Fibroblast of lung (primary cell): ENCODE measurements at places on chromosomes 12 and 14.

DNA sequence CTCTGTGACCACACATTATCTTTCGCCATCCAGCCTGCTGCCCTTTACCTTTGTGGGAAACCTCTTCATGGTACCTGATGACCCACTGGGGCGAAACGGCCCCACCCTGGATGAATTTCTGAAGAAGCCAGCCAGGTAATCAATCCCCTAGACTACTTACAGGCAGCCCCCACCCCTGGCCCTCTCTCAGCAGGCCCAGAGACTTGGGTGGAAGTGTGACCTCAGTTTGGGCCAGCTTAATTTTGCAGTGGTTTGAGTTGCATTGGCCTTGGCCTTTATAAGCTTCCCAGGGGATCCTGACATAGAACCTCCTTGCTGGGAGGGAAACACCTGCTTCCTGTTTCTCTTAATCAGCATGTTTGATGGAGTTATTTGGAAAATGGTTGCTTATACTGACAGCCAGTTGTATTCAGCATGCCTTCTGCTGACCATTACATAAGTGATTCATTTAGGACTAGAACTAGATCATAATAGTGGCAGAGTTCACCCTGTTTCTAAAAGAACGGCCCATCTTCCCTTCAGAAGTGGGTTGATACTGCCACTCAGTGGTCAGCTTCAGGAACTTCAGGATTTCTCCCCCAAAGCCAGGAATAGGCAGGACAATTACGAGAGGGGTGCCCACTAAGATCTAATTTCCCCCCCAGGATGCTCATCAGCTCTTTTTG lies 6.1 kb downstream of the SDR39U1 start:
- DNase-seq, result peak; percentile 61

GRCh38 chr12:54004841-54005530 lies 3.8 kb upstream of the HOXC8 start:
- no peak for DNase-seq

- DNase-seq, result peak; percentile 65
Measured at GRCh38 chr12:91577586-91578539, 395.2 kb upstream of the DCN start.

GRCh38 chr12:98592825-98593322 lies 612 bp upstream of the SLC25A3 start:
- no peak for DNase-seq

DNA sequence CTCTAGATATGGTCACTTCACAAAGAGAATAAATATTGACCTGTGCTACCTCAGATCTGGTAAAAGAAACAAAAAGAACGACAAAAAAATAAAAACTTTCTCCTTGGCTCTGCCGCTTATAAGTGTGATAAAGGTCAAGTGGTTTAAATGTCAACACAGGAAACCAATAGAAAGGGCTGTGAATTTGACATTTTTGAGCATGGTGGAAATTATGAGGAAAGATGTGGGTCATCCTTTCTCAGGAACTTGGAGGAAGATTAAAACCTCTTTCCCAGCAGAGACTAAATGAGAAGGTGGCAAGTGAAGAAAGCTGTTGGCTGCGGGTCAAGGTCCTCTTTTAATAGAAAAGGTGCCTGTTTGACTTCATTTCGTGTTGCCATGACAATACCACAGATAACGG lies 28.2 kb downstream of the TESPA1 start:
- DNase-seq, result no peak
